ENCODE measurements at places on chromosomes 11 and 22. TPM values are rescaled to one million over a fixed set of nuclear protein-coding genes. Genes with fewer than 3 reads are reported as not detected.

MB gene
- 2.5 TPM for total RNA-seq

MUC2 gene
- total RNA-seq: not detected

CNTN5 gene
- 0.51 TPM for total RNA-seq

OR52N4 gene
- total RNA-seq: 1.9 TPM

PRSS23 gene
- total RNA-seq: 93.0 TPM

SCN3B gene
- 2.8 TPM for total RNA-seq

H19 gene
- 267 TPM for total RNA-seq

GRCh38 chr11:69500285-69501120 lies 19.0 kb downstream of the LINC01488 start:
- no peak for DNase-seq

GRCh38 chr11:61147271-61147670 lies 14.0 kb downstream of the VPS37C start:
- DNase-seq: no peak

DNA sequence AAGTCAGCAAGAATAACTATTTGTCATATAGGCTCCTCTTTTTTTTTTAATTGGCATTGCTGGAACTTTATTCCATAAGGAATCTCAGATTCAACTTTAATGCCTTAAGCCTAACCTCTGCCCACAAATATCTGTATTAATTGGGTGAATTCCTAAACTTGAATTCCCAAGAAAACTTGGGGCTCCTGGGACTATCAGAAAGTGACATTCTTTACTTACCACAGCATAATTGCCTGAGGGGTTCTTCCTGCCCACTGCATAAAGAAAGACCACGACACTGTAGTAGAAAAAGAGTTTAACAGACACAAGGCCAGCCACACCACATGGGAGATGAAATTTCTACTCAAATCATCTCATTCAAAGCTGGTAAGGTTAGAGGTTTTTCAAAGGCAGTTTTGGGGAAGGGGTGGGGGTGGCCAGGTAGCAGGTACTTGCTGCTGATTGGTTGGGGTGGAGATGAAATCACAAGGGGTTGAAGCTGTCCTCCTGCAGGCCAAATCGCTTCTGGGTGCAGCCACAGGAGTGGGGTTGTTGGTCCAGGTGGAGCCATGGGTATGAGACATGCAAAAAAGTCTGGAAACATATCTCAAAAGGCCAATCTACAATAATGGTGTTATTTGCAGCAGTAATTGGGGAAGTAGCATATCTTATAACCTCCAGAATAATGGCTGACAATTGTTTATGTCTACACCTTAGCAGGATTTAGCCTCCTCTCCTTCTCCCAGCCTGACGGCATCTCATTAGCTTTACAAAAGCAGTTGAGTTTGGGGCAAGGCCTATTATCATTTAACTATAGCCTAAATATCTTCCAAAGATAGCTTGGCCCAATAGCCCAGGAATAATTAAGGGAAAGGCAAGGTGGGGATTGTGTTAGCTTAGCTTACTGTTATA lies 4.8 kb upstream of the NLRP10 start:
- DNase-seq: no peak

DNA sequence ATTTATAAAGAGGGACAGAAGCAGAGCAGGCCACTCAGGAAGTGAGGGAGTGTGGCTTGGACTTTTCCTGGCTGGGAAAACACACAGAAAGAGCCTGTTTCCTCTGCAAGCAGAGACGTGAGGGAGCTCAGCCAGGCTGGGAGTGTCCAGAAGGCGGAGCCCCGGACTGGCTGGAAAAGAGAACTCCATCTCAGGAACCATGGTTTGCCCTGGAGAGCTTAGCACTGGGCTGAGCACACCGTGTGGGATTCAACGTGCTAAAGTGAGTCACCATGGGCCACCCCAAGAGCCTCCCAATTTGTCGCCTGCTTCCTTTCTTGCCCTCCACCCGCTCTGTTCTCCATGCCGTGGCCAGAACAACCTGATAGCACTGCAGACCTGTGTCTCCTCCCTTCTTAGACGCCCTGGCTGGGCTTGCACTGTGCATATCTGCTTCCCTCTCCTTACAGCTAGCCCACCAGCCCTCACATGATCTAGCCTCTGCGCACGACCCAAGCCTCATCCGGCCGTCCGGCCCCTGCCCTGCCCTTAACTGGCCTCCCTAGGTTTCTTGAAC lies 51.8 kb downstream of the GALNT18 start:
- peak; percentile 61 for DNase-seq

GRCh38 chr11:79059141-79059540 lies 381.7 kb downstream of the TENM4 start:
- no peak for DNase-seq

DNA sequence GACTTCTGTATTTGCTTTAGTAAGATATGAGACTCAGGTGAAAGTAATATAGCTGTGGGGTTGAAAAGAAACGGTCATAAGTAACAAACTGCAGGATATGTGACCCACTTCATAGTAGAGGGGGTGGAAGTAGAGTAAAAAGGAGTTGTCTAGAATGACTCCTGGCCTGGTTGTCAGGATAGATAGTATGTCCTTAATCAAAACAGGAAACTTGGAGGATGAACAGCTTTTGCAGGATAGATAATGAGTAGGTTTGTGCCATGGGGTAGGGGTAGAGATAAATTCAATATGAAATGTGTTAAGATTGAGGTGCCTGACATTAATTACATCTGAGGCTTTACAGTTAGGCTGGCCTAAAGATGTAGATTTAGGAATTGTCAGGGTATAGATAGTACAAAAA lies 47.0 kb upstream of the B3GNT6 start:
- DNase-seq: no peak

GRCh38 chr11:334264-334994 lies 13.8 kb upstream of the IFITM3 start:
- peak; percentile 85 for DNase-seq

GRCh38 chr11:68508425-68508824 lies 47.9 kb downstream of the PPP6R3 start:
- DNase-seq: no peak

DNA sequence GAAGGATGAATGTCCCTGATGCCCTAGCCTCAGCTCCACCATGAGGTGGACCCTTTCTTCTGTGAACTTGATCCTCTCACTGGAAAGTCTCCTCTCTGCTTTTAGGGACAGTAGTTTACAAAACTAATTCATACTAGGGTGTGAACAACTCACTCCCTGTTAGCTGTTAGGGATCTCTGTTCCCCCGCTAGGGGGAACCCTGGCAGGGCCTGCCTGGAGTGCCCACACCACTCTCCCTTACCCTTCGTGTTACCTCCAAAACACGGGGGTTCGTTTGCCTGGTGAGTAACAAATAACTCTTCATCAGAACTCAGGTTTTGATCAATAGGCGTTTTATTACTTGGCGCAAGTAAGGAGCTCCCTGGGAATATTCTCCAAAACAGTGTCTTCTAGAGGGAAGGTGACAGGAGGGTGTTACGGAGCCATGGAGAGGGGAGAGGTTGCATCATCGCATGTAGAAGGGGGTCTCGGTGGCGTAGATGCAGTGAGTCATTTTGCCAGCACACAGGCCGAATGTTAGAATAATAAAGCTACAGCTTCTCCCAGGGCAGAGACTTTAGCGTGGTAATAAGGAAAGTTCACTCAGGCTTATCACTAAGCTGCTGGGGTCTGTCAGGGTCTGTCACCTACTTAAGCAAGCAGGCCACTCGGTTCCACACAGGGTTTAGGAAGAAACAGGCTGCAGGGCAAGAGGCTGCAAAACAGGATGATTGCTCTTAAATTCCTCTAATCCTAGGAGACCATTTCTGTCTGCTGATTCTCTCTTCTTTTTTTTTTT lies 45.8 kb downstream of the C11orf96 start:
- DNase-seq: peak; percentile 44

DNA sequence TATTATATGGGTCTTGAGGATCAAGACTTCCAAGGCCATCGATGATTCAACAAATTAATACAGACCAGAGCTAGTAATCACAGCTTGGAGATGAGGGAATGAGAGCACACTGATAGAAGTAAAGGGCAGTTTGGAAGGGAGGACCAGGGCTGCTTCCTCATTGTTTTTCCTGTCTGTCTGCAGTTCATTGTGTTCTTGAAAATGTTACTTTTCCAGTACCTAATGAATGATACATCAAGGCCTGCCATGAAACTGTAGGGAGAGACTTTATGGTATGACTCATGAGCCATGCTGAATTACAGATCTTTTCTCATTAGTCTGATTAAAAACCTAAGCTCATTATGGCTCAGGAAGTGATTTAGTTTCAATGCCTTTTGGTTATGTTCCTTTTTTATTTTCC lies 855.6 kb downstream of the KCNA4 start:
- DNase-seq: no peak

All from uterus (tissue), 4 donors.